ENCODE measurements at places on chromosomes 7 and 10. TPM values are rescaled to one million over a fixed set of nuclear protein-coding genes. Genes with fewer than 3 reads are reported as not detected.

- H3K27me3 ChIP-seq = no peaks in the 10 kb centered on the region
- H3K27ac ChIP-seq = no peak overlapping the region
- H3K4me1 ChIP-seq = peaks cover 2% of the 10 kb centered on the region
- no peak overlapping the region for H3K4me3 ChIP-seq
- DNase-seq = no peak
- H3K36me3 ChIP-seq = no peaks in the 10 kb centered on the region
Observed at GRCh38 chr10:118746246-118746645, 8.5 kb downstream of the CACUL1 start.

- H3K27ac ChIP-seq = no peak overlapping the region
- peaks cover 2% of the 10 kb centered on the region for H3K36me3 ChIP-seq
- no peaks in the 10 kb centered on the region for H3K4me1 ChIP-seq
Observed at GRCh38 chr7:92404170-92404614, 43.1 kb upstream of the GATAD1 start.

DNA sequence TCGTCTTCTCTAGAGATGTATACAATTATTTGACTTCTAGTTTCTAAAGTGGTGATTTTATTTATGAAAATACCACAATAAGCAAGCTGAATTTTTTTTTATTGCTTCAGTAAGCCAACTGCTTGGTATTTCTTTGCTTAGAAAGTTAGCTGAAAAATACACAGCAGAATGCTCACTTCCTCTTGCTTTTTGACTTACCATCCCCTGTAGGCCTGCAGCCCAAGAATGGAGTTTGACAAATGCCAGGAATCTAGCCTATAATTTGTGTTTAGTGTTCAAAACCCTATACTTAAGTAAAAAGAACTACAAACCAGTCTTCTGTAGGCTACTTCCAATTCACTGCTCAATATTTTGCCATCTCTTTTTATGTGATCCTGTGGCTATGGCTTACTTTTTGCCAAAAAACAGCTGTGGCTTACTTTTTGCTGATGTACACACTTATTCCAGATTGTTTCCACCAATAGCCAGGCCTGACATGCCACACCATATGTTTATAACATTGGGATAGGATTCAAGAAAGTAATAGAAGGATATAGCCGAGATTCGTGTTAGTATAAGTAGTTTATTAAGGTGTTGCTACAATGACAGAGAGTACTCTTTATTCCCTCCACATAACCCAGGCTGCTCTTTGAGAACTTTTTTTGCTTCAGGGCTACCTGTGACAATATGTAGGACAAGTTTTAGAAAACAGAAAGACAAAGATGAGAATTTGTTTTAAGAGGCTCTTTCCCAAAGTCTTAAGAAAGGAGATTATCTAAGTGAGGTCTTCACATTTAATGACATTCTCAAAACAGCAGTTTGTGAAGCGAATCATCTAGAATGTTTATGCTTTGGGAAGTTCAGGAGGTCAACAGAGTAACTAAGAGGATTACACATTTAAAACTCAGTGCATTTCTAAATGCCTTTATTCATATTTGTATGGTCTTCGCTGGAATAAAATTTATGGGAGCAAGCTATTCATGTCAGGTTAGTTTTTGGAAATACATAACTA is 263.9 kb upstream of the FZD1 start:
- H3K27me3 ChIP-seq = no peaks in the 10 kb centered on the region
- no peak overlapping the region for H3K27ac ChIP-seq
- DNase-seq = no peak
- no peaks in the 10 kb centered on the region for H3K36me3 ChIP-seq
- H3K4me1 ChIP-seq = no peaks in the 10 kb centered on the region

PRPS1L1 gene
- total RNA-seq = not detected

TMEM130 gene
- 5.0 TPM for total RNA-seq

Measured in kidney (tissue), 22 donors.